Suprapubic skin (tissue), 4 donors: ENCODE measurements at places on chromosomes 7 and 10. TPM values are rescaled to one million over a fixed set of nuclear protein-coding genes. Genes with fewer than 3 reads are reported as not detected.

GRCh38 chr10:118342638-118343020 lies 505 bp upstream of the FAM204A start:
- DNase-seq = no peak
- H3K27me3 ChIP-seq = peaks cover 4% of the 10 kb centered on the region
- peak overlapping the region; percentile 90 for H3K4me3 ChIP-seq
- H3K4me1 ChIP-seq = peaks cover 33% of the 10 kb centered on the region

The LDB3 gene
- 0.44 TPM for total RNA-seq

The SPDYE1 gene
- total RNA-seq = not detected

GRCh38 chr10:77855404-77856155 lies 71.0 kb downstream of the DLG5 start:
- peak overlapping the region; percentile 47 for H3K27ac ChIP-seq
- DNase-seq = no peak
- no peaks in the 10 kb centered on the region for H3K27me3 ChIP-seq
- peaks cover 42% of the 10 kb centered on the region for H3K4me1 ChIP-seq
- peaks cover 34% of the 10 kb centered on the region for H3K36me3 ChIP-seq

DNA sequence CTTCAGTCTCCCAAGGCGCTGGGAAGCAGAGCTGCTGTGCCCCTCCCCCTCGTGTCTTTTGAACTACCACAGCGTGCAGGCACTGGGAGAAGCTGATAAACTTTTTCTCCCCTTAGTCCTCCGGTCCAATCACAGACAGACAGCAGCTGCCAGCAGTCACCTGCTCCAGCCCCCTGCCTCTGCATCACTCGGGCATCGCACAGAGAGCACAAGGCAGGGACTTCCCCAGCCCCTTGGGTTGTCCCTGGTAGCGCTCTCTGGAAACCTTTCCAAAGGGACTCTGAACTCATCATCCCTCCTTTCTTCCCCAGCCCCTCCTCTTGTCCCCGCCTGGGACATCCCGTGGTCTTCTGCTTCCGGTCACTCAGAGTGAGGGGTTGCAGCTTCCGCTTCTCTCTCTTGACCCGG lies 1.4 kb upstream of the NEUROG3 start:
- DNase-seq = no peak
- peaks cover 32% of the 10 kb centered on the region for H3K4me1 ChIP-seq
- H3K36me3 ChIP-seq = no peaks in the 10 kb centered on the region
- no peak overlapping the region for H3K4me3 ChIP-seq

The CTAGE6 gene
- total RNA-seq = 4.7 TPM

DNA sequence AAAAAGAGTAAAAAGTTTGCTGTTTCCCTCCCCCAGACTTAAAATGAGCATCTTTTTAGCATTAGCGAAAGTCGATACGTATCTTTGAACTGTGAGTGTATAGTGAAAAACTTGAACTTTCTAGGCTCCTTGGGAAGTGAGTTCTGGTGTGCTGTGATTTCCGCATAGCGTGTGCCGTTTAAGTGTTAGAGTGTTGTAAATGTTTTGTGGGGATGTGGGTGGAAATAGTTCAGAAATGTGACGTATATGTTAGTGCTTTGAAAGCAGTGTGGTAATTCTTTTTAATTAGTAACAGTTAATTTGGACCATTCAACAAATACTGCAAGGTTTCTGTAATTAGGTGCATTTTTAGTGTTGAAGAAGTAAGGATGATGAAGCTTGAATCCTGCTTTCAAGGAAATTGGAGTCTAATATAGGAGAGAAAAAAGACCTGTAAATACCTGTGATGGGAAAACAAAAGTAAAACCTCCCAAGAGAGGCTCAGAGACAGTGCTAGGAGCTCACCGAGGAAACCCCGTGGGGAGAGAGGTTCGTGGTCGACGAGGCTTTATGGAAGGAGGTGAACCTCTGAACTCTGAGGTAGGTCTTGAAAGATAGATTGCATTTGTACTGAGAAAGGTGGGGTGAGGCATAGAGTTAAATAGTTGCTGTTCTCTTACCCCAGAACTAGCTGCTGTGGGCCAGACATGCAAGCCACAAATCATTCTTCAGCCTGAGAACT lies 40.8 kb downstream of the RBM33 start:
- H3K36me3 ChIP-seq = peaks cover 40% of the 10 kb centered on the region
- H3K4me3 ChIP-seq = no peak overlapping the region
- no peak overlapping the region for H3K27ac ChIP-seq

The ASB13 gene
- 17.5 TPM for total RNA-seq

- DNase-seq = no peak
- H3K4me1 ChIP-seq = peaks cover 30% of the 10 kb centered on the region
- peak overlapping the region; percentile 96 for H3K4me3 ChIP-seq
- H3K27me3 ChIP-seq = no peaks in the 10 kb centered on the region
- peak overlapping the region; percentile 81 for H3K27ac ChIP-seq
- H3K36me3 ChIP-seq = no peaks in the 10 kb centered on the region
Measured at GRCh38 chr7:112206991-112207592, 597 bp downstream of the ZNF277 start.

GRCh38 chr10:11439523-11440053 lies 171.9 kb downstream of the USP6NL start:
- no peaks in the 10 kb centered on the region for H3K4me1 ChIP-seq
- no peaks in the 10 kb centered on the region for H3K36me3 ChIP-seq
- H3K27ac ChIP-seq = no peak overlapping the region
- no peak for DNase-seq
- H3K27me3 ChIP-seq = peaks cover 12% of the 10 kb centered on the region

GRCh38 chr7:64463636-64464375 lies 99.1 kb downstream of the ZNF680 start:
- no peaks in the 10 kb centered on the region for H3K36me3 ChIP-seq
- H3K4me1 ChIP-seq = no peaks in the 10 kb centered on the region
- peak; percentile 60 for DNase-seq
- no peak overlapping the region for H3K27ac ChIP-seq

- no peaks in the 10 kb centered on the region for H3K27me3 ChIP-seq
- H3K4me1 ChIP-seq = peaks cover 22% of the 10 kb centered on the region
- peak; percentile 42 for DNase-seq
- H3K27ac ChIP-seq = no peak overlapping the region
Measured at GRCh38 chr7:150410680-150411346, 31.7 kb downstream of the ZNF775 start.

GRCh38 chr10:14578060-14578952 lies 196.4 kb downstream of the FAM107B start:
- H3K4me3 ChIP-seq = no peak overlapping the region
- peaks cover 10% of the 10 kb centered on the region for H3K4me1 ChIP-seq
- no peak overlapping the region for H3K27ac ChIP-seq
- H3K27me3 ChIP-seq = no peaks in the 10 kb centered on the region

DNA sequence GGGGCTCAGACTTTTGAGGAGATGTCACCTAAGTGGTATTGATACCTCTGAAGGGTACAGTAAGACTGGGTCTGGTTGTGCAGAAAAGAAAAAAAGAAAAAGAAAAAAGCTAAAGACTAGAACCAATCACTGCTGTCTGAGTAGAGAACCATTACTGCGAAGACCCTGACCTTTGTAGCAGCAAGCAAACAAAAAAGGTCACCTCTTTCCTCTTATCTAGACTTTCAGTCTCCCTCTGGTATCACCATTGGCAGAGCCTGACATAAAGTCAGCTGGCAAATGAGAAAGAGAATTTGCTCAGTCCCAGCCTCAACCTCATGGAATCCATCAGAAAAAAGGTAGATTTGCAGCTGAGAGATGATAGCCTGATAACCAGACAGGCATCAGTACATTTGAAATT lies 2.6 kb upstream of the DNTT start:
- DNase-seq = no peak
- no peaks in the 10 kb centered on the region for H3K36me3 ChIP-seq
- peaks cover 23% of the 10 kb centered on the region for H3K27me3 ChIP-seq
- H3K4me1 ChIP-seq = peaks cover 2% of the 10 kb centered on the region
- H3K27ac ChIP-seq = no peak overlapping the region

- no peak overlapping the region for H3K4me3 ChIP-seq
- H3K27ac ChIP-seq = no peak overlapping the region
- no peaks in the 10 kb centered on the region for H3K4me1 ChIP-seq
- no peaks in the 10 kb centered on the region for H3K36me3 ChIP-seq
Measured at GRCh38 chr7:87451187-87451586, 24.3 kb downstream of the ABCB4 start.

DNA sequence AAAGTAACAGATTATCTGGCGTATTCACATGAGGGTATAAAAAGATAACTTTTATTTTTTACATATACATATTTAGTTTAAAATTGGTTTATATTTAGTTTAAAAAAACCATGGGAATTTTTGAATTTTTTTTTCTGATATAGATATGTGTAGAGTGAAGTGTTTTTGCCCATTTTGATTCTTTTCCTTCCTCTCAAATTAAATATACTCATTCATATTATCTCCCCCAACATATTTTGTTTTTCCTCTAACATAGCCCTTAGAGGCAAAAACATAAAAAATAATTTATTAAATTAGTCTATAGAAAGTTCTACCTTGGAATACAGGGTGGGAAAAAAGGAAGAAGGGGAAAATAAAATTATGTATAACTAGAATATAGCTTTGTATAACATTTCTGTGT lies 137.7 kb downstream of the CPED1 start:
- DNase-seq = no peak
- H3K27me3 ChIP-seq = no peaks in the 10 kb centered on the region
- no peaks in the 10 kb centered on the region for H3K4me1 ChIP-seq
- no peak overlapping the region for H3K27ac ChIP-seq

- H3K27me3 ChIP-seq = no peaks in the 10 kb centered on the region
- no peaks in the 10 kb centered on the region for H3K36me3 ChIP-seq
- no peak for DNase-seq
- H3K27ac ChIP-seq = no peak overlapping the region
- H3K4me1 ChIP-seq = peaks cover 5% of the 10 kb centered on the region
Measured at GRCh38 chr7:5586279-5586962, 162.8 kb upstream of the TNRC18 start.

- H3K27me3 ChIP-seq = no peaks in the 10 kb centered on the region
- no peak overlapping the region for H3K27ac ChIP-seq
- H3K4me3 ChIP-seq = no peak overlapping the region
- DNase-seq = no peak
Measured at GRCh38 chr7:70788276-70788675, 343.7 kb upstream of the GALNT17 start.

The PIK3CG gene
- total RNA-seq = 6.2 TPM
